ENCODE measurements at places on chromosomes 5 and 9. TPM values are rescaled to one million over a fixed set of nuclear protein-coding genes. Genes with fewer than 3 reads are reported as not detected.

DNA sequence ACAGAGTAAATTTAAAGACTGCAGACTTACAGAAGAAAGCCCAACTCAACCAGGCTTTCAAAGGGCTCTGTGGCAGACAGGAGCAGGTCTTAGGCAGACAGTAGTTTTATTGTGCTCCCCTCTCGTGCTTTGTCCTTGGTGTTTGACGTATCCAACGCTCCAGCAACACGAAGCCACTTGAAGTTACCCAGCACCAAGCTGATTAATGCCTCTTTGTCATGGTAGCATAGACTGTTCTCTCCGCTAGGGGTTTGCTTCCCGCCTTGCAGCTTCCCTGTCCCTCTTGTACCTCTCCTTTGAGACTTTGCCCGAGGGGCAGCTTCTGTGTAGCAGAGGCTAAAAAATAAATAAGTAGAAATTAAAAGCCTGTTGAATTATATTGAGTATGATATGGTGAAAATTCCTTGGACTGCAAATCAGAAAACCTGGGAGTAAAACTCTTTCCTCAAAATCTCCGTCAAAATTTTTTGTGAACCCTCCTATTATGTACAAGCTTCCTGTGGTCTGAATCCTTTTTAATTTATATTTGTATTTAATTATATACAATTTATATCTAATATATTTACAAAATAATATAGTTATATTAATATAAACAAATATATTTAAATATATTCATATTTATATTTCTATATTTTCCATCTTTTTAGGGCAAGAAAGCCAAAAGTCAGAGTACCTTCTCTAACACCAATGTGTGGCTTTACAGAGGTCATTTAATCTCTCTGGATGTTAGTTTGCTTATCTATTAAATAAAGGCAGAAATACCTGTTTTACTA is 405.4 kb downstream of the DMAC1 start:
- H3K27ac ChIP-seq, result no peak overlapping the region
- no peaks in the 10 kb centered on the region for H3K4me1 ChIP-seq
- no peaks in the 10 kb centered on the region for H3K27me3 ChIP-seq
- DNase-seq, result peak; percentile 33
- no peak overlapping the region for H3K4me3 ChIP-seq

DNA sequence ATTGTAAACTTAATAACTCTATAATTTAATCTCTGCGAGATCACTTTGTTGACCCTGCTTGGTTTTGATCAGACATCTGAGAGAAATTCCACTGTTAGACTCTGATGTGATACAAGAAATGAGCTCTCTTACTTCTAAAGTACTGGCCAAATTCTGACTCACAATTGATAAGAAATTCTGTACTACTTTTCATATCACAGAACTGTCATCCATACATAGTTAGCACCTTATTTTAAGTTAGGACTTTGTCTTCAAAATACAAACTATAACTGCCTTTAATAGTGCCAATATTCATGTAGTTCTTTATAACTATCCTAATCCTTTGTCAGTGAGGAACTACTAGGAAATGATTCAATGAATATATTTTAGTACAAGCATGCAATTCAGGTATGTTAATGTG is 23.4 kb downstream of the MARCHF11 start:
- no peaks in the 10 kb centered on the region for H3K27me3 ChIP-seq
- H3K4me1 ChIP-seq, result no peaks in the 10 kb centered on the region
- no peaks in the 10 kb centered on the region for H3K36me3 ChIP-seq
- DNase-seq, result no peak

Gene PTRH1
- total RNA-seq, result 20.5 TPM

DNA sequence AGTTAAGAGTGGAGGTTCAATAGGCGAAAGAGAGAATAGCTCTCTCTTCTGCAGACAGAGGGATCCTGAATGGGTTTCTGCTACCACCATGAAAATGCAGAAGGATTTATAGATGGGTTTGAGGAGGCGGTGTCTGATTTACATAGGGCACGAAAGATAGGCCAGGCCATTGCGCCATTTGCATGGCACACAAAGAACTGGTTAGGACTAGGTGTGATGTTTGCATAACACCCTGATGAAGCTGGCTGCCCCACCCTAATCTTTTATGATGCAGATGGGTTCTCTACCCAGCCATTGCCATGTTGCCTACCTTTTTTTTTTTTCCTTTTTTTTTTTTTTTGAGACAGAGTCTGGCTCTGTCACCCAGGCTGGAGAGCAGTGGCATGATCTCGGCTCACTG is 51.4 kb upstream of the PDZD2 start:
- no peaks in the 10 kb centered on the region for H3K27me3 ChIP-seq
- H3K4me3 ChIP-seq, result no peak overlapping the region
- no peaks in the 10 kb centered on the region for H3K36me3 ChIP-seq
- no peaks in the 10 kb centered on the region for H3K4me1 ChIP-seq
- no peak overlapping the region for H3K27ac ChIP-seq
- DNase-seq, result no peak

DNA sequence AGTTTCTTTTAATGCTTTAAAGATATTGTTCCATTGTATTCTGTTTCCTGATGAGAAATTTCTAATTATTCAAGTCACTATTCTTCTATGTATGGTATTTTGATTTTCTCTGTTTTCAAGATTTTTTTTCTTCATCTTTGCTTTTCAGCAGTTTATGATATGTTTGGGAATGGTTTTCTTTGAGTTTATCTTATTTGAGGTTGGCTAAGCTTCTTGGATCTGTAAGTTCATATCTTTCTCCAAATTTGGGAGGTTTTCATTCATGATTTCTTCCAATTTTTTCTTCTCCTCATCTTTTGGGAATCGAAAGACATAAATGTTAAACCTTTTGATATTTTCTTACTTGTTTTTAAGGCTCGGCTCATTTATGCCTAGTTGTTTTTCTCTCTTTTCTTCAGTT is 184.9 kb downstream of the ZSWIM6 start:
- no peaks in the 10 kb centered on the region for H3K27me3 ChIP-seq
- no peaks in the 10 kb centered on the region for H3K36me3 ChIP-seq
- H3K4me3 ChIP-seq, result no peak overlapping the region
- H3K27ac ChIP-seq, result no peak overlapping the region
- no peak for DNase-seq

Gene SPOCK1
- 15.6 TPM for total RNA-seq

DNA sequence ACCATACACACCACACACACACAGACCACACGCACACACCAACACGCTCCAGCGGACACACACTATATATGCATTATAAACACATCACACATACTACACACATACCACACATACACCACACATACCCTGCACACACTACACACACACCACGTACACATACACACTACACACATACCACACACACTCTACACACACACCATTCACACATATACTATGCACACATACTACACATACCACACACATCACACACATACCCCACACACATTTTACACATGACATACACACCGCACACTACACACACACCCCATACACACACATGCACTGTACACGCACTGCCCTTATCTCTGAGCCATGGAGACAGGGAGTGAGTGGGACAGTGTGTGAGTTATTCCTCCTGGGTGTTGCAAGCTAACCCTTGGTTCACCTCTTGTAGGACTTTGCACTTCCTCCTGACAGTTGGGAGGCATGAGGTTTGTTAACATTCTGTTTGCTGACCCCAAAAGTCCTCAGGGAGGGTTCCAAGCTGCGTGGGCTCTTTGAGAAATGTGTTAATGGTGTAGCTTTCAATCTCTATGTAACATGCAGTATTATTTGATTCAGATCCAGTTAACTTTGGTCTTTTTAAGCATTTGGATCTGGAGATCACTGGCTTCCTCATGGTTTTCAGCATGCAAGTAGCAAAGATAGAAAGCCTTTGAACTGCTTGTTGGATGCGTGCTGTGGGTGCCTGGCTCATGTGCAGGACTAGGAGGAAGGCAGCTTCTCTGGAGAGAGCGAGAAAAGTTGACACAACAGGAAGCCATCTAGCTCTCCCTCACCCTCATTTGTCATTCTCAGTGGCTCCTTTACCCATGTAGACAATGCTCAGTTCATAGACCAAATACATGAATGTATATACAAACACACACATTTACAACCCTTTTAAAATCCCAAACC is 13.7 kb downstream of the IL31RA start:
- no peak overlapping the region for H3K27ac ChIP-seq
- H3K4me3 ChIP-seq, result no peak overlapping the region
- H3K36me3 ChIP-seq, result no peaks in the 10 kb centered on the region
- DNase-seq, result peak; percentile 34
- no peaks in the 10 kb centered on the region for H3K27me3 ChIP-seq

DNA sequence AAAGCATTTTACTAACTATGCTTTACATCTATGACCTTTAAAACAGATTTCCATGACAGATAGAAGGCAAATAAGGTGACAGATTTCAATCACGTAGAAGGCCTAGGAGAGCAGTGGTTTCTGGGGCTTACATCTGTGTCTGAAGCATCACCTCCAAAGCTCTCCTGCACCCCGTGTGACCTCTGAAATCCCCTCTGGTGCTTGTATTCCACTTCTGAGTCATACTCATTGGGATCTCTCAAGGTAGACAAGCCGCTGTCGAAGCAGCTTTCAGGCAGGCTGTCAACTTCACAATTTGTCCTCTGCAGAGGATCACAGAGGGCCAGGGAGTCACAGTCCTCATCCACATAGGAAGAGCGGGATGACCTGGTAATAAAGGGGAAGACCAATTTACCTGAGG is 62.2 kb downstream of the RASEF start:
- no peak overlapping the region for H3K4me3 ChIP-seq
- no peaks in the 10 kb centered on the region for H3K4me1 ChIP-seq
- H3K36me3 ChIP-seq, result peaks cover 34% of the 10 kb centered on the region
- no peak for DNase-seq
- no peaks in the 10 kb centered on the region for H3K27me3 ChIP-seq
- H3K27ac ChIP-seq, result no peak overlapping the region

Gene BTNL8
- 22.0 TPM for total RNA-seq

DNA sequence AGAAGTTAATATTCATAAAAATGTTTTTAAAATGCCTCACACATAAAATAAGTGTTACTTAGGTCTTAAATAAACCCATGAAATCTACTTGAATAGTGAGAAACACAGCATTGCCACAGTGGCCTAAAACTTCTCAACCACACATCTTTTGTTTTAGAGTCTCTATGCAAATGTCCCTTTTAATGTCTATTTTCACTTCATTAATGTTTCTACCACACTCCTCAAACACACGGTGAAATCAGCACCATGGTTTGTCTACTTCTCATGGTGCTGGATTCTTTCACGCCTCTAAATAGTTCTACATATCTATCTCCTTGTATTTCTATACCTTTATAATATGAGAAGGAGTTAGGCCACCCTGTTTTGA is 111.2 kb downstream of the EDIL3 start:
- no peaks in the 10 kb centered on the region for H3K36me3 ChIP-seq
- no peak overlapping the region for H3K4me3 ChIP-seq
- no peak overlapping the region for H3K27ac ChIP-seq
- no peak for DNase-seq
- no peaks in the 10 kb centered on the region for H3K4me1 ChIP-seq

DNA sequence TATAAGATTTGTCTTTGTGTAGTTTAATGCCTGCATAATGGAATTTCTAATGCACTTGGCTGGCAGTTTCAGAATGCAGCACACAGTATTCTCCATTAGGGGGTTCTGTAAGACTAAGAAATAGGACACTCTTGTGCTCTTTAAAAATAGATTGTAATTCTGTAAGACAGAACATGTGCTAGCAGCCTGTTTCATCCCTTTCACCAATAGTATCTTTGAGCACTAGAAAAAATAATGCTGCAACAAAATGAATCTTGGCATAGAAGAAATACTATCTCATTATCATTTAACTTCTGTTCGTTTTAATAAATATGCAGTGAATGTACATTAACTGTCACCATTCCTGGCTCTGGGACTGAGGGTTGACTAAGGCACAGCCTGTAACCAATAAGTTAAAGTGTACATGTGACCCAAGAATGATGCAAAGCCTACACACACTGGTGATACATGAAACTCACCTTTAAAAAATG is 23.8 kb upstream of the ZNF622 start:
- no peaks in the 10 kb centered on the region for H3K27me3 ChIP-seq
- no peak for DNase-seq
- no peak overlapping the region for H3K27ac ChIP-seq
- no peaks in the 10 kb centered on the region for H3K4me1 ChIP-seq
- H3K4me3 ChIP-seq, result no peak overlapping the region
- H3K36me3 ChIP-seq, result no peaks in the 10 kb centered on the region

GRCh38 chr5:159969966-159970365 is 39.0 kb upstream of the TTC1 start:
- H3K4me1 ChIP-seq, result peaks cover 14% of the 10 kb centered on the region
- no peaks in the 10 kb centered on the region for H3K36me3 ChIP-seq
- H3K27ac ChIP-seq, result no peak overlapping the region
- H3K27me3 ChIP-seq, result peaks cover 29% of the 10 kb centered on the region
- H3K4me3 ChIP-seq, result no peak overlapping the region

GRCh38 chr9:113922160-113922559 is 46.1 kb downstream of the ZNF618 start:
- no peak overlapping the region for H3K4me3 ChIP-seq
- H3K27ac ChIP-seq, result no peak overlapping the region
- H3K36me3 ChIP-seq, result no peaks in the 10 kb centered on the region
- no peaks in the 10 kb centered on the region for H3K4me1 ChIP-seq
- no peaks in the 10 kb centered on the region for H3K27me3 ChIP-seq

GRCh38 chr9:115104908-115105307 is 13.0 kb downstream of the TNC start:
- H3K4me3 ChIP-seq, result no peak overlapping the region
- no peaks in the 10 kb centered on the region for H3K27me3 ChIP-seq
- no peak for DNase-seq
- peak overlapping the region; percentile 75 for H3K27ac ChIP-seq
- no peaks in the 10 kb centered on the region for H3K36me3 ChIP-seq
- H3K4me1 ChIP-seq, result peaks cover 50% of the 10 kb centered on the region

GRCh38 chr5:155594270-155594669 is 580.7 kb downstream of the KIF4B start:
- H3K4me3 ChIP-seq, result no peak overlapping the region
- H3K27ac ChIP-seq, result no peak overlapping the region
- H3K27me3 ChIP-seq, result no peaks in the 10 kb centered on the region
- no peaks in the 10 kb centered on the region for H3K36me3 ChIP-seq
- no peak for DNase-seq

GRCh38 chr5:129110742-129111141 is 16.2 kb downstream of the ISOC1 start:
- no peak for DNase-seq
- no peak overlapping the region for H3K4me3 ChIP-seq
- H3K27ac ChIP-seq, result no peak overlapping the region
- peaks cover 9% of the 10 kb centered on the region for H3K4me1 ChIP-seq

- no peak overlapping the region for H3K27ac ChIP-seq
- no peak for DNase-seq
- peaks cover 7% of the 10 kb centered on the region for H3K36me3 ChIP-seq
- H3K4me1 ChIP-seq, result no peaks in the 10 kb centered on the region
Measured at GRCh38 chr5:80736730-80737129, 81.9 kb upstream of the DHFR start.

- H3K4me1 ChIP-seq, result no peaks in the 10 kb centered on the region
- no peak for DNase-seq
- H3K27me3 ChIP-seq, result no peaks in the 10 kb centered on the region
- no peak overlapping the region for H3K4me3 ChIP-seq
- no peaks in the 10 kb centered on the region for H3K36me3 ChIP-seq
Measured at GRCh38 chr5:91941588-91941987, 558.5 kb upstream of the ARRDC3 start.

Data from stomach (tissue), 19 donors.